ENCODE measurements at places on chromosomes 11 and 22.

DNA sequence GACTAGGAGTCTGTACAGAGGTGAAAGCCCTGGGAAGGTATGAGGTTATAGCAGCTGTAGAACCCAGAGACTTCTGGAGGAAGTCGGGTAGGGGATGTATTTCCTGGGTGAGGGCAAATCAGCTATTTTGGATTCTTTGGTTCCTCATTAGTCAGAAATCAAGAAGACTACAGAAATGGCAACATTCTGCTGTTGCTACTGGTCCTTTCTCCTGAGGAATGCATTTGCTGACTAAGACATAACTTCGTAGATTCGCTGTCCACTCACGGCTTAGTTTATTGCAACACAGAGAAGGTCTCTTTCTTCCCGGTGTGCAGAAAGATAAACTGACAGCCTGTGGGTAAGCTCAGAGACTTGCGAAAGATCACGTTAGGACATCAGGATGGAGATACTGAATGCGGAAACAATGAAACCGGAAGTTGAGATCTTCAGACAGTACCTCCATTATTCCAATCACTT lies 25.3 kb upstream of the SESN3 start:
- DNase-seq, result no peak

GRCh38 chr11:1256257-1257045 lies 33.6 kb downstream of the MUC5B start:
- no peak for DNase-seq

DNA sequence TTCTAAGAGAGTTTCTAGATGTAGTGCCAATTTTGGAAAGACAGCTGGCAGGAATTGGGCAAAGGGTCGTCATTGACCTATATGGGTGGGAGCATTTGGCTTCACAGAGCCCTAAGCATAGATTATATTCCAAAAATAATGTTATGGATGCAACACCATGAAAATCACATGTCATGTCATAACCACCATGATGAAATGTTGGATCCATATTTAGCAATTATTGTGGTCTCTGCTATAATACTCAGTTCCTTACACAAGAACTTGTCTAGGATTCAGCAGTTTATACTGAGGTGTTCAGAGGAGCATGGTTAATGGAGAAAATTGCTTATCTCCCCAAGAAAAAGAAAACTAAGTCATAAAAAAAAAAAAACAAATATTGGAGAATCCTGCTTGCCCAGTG lies 31.6 kb downstream of the NTM start:
- no peak for DNase-seq

- DNase-seq, result no peak
Observed at GRCh38 chr22:35065796-35066218, at the start of gene ISX. ISX (plus strand) TSS chr22:35066158; CDS start chr22:35067088, 930 bp downstream.

DNA sequence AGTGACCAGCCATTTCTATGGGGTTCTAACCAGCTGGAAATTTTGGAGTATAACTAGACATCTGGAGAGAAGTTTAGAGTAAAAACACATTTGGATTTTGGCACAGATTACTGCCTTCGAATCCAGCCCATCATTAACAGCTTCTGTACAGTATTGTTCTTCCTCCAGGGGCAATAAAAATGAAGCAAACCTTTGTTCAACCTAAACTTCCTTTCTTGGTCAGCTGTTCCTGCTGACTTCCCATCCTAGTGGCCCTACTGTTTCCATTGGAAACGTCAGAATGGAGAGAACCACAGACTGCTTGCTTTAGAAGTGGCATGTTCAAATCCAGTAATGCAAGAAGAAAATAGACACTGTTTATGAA lies 203.7 kb upstream of the MTMR2 start:
- no peak for DNase-seq

GRCh38 chr11:17473071-17473744 lies 3.4 kb downstream of the ABCC8 start:
- no peak for DNase-seq

- no peak for DNase-seq
Observed at GRCh38 chr11:14703731-14704130, 60.1 kb downstream of the PDE3B start.

DNA sequence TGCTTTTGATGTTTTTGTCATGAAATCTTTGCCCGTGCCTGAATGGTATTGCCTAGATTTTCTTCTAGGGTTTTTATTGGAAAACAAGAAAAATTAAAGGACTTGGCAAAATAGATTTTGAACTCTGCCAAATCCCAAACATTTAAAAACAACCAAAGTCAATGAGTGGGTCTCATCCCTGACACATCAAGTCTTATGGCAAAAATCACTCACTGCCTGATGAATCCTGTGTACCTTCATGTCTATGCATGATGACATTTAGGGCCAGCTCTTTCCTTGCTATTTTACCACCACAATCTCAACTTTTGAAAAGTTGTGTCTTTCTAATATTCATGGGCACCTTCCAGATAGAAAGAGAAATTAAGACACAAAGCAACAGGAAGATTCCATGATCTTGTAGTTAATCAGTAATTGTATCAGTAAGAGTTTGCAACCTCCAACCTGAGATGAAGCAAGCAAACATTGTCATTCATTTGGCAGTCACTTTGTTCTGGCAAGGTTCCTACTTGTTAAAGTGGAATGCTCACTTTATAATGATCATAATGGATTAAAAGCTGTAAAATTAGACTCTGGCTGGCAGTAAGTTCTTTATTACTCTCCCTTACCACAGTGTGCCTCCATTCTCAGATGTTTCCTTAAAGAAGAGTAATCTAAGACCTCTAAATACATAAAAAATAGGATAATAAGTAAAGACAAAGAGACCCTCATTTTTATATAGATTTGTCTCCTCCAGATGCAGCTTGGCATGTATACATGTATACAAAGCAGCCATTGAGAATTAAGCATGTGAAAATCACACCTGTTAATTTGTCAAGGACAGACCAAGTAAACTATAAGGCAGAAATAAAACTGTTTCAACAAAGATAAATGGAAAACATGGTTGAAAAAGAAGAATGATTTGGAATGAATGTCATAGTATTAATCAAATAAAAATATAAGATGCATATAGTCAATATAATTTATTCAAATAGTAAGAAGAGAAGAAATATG lies 51.6 kb downstream of the ETS1 start:
- no peak for DNase-seq

DNA sequence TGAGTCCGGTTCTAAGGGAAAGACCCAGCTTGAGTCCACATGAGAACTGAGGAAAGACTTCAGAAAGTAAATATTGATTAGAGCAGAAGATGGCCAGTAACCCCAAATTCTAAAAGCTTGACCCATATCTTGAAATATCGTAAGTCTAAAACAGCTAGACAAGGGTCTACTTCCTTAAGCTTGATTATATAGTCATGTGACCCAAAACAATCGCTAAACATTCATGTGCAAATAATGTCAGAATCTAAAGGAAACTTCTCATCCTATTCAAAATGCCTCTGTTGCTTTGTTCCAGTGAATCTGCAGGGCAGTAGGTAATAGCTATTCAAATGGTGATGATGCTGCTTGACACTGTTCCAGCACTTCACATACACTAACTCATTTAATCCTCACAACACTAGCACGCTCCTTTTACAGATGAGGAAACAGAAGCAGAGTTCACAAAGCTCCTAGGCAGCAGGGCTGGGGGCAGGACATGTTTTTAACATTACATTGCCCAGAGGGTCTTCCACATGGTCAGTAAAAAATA lies 52.6 kb downstream of the TCF20 start:
- DNase-seq, result no peak
